ENCODE measurements at places on chromosomes 6 and 20.
A peak's percentile ranks its signal among the peaks of the same experiment; 100 is the strongest.

DNA sequence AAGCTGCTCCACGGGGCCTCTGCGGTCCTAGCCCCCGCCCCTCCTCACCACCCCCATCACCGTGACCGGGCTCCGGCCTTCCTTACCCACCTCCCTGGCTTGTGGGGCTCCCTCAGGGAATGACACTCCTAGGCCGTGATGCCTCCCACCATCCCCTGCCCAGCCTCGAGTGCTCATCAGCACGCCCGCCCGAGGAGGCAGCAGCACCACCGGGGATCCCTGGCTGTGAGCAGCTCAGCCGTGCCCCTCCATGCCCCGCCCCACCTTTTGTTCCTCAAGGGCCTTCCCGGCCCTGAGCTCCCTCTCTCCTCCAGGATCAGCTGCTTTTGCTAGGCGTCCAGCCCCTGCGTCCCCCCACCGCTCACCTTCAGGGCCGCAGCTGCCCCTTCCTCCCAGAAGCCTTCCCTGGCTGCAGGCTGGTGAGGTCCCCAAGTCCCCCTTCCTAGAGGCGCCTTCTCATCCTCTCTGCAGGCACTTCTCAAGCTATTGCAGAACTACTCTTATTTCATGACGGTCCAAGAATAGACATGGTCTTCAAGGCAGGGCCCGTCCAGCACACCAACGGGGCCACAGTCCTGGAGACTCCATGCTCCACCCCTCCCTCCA is 3.0 kb downstream of the FNDC11 start:
- no peak for DNase-seq

DNA sequence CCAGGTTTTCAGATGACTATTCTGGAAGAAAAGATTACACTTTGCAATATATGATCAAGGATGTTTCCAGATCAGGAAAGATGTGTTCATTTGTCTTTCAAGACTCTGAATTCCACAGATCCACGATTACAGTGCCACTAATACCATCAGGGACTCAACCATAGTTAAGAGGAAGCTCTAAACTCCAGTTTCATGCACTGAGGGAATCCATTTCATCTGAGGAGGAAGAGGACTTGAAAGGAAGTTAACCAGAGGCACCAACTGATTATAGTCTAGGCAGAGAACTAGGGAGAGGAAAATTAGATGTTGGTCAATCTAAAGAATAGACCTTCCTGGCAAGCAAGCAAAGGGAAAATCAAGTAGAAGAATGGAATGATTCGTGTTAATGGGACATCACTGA is 218.3 kb upstream of the PRDM1 start:
- no peak for DNase-seq

DNA sequence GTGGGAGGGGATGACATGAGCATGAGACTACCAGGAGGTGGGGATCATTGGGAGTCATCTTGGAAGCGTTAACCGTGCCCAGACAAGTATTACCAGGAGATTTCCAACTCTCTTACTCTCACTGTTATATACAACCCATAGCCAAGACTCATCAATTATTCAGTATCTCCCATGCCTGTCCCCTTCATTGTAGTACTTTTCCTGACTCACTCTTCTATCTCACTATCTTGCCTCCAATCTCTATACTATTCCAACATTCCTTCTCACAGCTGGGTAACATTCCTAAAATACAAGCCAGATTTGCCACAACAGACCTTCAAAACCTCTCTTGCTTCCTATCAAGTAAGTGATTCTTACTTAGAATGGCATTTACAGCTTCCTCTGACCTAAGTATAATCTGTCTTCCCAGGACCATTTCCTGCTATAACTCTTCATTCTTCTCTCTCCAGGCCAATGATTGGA is 226.3 kb upstream of the SMLR1 start:
- DNase-seq = no peak

DNA sequence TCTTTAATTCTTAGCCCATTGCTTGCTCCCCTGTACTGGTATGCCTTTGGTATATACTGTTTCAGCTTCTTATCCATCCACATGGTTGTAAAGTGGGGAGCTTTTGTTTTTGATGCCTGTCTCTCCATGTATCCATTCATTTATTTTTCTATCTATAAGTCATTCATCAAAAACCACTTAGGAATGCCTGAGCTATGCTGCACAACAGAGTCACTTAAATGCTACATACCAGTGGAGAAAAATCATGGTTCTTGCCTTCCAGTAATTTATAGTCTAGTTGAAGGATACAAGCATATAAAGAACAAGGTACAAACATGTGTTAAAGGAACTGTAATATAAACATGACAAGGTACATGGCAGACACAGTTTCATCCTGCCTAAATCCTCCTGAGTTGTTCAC is 347.3 kb downstream of the NRN1 start:
- DNase-seq = no peak

DNA sequence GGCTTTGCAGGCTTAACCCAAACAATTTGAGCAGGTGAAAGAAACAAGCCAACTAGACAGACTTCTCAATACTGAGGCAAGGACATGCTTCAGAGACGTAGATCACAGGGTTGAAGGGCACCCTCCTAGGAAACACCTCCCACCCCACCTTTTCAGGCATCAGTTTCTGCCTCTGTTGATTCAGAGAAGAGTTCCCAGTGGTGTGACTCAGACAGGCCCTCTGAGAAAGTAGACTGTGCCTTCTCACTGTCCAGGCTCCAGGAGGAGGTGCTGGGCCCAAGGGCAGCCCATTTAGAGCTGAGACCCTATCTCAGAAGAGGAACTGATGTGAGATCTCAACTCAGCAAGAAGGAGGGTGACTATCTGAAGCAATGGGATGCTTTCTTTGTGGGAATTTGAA is 108.1 kb downstream of the FAM50B start:
- no peak for DNase-seq

DNA sequence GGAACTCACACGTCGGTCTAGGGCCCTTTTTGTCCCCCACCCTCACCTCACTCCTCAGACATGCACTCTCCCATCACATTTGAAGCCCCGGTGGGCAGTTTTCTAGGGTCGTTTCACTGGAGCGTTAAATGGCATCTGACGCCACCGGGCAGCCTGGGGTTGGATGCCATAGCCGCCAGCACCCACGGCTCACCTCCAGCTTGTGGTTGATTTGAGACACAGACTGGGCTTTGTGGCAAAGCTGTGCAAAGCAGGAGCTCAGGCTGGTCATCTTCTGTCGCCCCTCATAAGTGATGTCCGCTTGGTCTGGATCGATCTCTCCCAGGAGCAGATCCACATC is 530 bp downstream of the GOPC start:
- no peak for DNase-seq

DNA sequence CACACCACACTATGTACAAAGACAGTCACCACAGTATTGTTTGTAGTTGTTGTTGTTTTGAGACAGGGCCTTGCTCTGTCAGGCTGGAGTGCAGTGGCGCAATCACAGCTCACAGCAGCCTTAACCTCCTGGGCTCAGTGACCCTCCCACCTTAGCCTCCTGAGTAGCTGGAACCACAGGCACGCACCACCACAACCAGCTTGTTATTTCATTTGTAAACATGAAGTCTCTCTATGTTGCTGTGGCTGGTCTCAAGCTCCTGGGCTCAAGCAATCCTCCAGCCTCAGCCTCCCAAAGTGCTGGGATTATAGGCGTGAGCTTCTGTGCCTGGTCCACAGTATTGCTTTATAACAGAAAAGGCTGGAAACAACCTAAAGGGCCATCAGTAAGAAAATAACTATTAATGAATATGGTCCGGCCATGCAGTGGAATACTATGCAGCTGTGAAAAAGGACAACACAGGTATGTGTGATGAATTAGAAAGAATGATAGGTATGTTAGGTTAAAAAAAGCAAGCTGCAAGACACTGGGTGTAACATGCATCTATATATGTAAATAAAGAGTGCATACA is 30.0 kb upstream of the PTGIS start:
- no peak for DNase-seq

- DNase-seq = no peak
Measured at GRCh38 chr6:109296452-109296851, 85.8 kb downstream of the CD164 start.

- no peak for DNase-seq
Measured at GRCh38 chr6:145213614-145214013, 521.7 kb downstream of the EPM2A start.

DNA sequence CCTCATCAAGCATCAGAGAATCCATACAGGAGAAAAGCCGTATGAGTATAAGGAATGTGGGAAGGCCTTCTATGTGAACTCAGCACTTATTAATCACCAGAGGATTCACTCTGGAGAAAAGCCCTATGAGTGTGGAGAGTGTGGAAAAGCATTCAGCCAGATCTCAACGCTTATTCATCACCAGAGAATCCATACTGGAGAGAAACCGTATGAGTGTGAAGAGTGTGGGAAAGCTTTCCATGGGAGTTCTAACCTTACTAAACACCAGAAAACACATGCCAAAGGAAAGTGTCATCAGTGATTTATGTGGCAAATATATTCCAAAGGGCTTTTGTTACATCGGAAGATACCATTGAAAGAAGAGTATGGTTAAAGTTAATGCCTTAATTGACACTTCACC is 25.4 kb downstream of the ZKSCAN8 start:
- no peak for DNase-seq

GRCh38 chr20:24782301-24782700 is 166.8 kb upstream of the CST7 start:
- no peak for DNase-seq

DNA sequence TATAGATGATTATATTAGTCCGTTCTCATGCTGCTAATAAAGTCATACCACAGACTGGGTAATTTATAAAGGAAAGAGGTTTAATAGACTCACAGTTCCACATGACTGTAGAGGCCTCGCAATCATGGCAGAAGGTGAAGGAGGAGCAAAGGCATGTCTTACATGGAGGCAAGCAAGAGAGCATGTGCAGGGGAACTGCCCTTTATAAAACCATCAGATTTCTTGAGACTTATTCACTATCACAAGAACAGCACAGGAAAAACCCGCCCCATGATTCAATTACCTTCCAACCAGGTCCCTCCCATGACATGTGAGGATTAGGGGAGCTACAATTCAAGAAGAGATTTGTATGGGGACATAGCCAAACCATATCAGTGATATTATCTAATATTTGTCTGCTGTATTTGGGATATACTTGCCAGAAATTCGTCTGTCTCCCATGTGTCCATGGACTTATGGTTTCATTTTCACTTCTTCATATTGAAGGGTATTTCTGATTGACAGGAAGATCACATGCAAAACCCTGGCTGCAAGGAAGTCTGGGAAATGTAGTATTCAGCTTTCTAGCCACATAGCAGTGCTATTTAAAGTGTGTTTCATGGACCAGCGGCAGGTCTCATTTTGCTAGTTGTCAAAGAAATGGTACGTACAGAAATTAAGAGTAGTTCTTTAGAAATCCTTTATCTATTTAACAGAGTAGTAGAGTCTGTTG is 50.5 kb upstream of the PAK5 start:
- DNase-seq = peak; percentile 68

GRCh38 chr6:34617231-34617630 is 61.1 kb upstream of the SPDEF start:
- DNase-seq = no peak

- DNase-seq = no peak
Measured at GRCh38 chr20:49989234-49990065, 6.7 kb downstream of the SNAI1 start.

DNA sequence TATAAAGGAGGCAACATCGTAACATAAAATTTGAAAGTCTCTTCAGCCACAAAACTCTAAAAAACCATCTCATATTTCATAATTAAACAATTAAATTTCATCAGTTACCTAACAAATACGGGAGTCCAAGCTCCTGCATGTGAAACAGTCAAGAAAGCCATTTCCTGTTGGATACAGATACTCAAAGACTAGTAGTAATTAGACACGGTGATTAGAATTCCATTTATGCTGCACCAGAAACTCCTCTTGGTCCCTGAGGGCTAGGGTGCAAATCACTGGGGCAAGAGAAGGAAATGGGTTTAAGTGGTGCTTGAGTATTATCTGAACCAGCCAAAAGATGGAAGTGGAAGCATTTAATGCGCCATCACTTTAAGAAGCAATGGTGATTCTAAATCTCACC is 27.4 kb downstream of the TRAM2 start:
- no peak for DNase-seq

DNA sequence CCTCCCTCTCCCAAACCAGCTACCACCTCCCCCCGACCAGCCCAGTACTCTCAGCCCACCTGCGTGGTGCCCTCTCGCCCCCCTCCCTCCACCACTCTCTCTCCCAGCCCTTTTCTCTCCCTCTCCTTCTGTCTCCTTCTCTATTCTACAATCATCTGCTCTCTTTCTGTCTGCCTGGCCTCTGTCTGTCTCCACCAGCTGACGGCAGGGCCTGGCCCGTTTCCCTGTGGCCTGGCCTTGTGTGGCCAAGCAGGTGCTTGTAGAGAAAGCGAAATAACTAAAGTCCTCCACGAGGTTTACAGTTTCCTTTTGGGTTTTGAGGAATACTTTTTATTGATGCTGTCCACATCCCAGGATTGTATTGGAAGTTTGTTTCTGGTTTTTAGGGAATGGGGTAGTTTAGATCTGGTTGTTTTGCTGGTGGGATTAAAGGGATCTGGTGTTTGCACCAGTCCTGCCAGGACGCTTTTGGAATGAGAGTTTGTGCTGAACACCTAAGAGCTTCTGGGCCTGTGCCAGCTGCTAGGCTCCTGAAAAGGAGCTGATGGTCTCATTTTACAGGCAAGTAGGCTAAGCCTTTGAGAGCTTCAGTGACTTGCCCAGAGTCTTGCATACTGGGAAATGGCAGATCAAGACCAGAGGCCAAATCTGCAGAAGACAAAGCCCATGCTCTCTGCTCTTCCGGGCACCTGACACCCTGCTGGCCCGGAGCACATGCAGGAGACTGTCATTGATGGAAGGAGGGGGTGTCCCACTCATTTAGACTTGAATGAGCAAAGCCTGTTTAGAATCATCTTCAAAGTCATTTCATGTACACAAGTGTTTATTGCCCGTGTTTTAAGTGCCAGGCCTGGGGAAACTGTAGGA is 161.7 kb downstream of the SYCP2 start:
- no peak for DNase-seq

DNA sequence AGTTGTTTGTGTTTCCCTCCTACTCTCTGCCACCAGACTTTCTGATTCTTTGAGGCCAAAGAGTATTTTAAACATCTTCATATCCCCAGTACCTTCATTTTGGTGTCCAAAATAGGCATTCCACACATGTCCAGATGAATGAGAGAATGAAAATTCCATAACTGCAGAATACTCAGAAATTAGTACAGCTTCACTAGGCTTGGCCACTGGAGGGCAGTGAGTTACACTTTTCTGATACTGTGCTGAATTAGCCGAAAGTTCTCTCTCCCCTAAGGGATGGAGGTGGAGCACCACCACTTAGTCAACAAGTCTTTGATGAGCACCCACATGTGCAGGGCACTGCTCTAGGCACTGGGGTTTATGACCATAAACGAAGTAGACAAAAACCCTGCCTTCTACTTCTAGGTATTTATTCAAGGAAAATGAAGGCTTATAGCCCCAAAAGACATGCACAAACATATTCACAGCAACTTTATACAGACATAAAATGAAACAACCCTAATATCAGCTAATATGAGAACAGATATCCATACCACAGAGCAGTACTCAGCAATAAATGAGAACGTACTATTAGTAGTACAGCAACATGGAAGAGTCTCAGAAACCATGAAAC is 46.1 kb upstream of the TMEM217 start:
- DNase-seq = peak; percentile 64

- DNase-seq = no peak
Measured at GRCh38 chr6:142440600-142441293, 138.9 kb downstream of the ADGRG6 start.
